ENCODE measurements at places on chromosomes 13 and 19.

- no peak for DNase-seq
Observed at GRCh38 chr13:74706801-74707200, 572.6 kb upstream of the KLF12 start.

GRCh38 chr19:15618321-15618720, 3.3 kb downstream of the CYP4F8 start:
- no peak for DNase-seq

DNA sequence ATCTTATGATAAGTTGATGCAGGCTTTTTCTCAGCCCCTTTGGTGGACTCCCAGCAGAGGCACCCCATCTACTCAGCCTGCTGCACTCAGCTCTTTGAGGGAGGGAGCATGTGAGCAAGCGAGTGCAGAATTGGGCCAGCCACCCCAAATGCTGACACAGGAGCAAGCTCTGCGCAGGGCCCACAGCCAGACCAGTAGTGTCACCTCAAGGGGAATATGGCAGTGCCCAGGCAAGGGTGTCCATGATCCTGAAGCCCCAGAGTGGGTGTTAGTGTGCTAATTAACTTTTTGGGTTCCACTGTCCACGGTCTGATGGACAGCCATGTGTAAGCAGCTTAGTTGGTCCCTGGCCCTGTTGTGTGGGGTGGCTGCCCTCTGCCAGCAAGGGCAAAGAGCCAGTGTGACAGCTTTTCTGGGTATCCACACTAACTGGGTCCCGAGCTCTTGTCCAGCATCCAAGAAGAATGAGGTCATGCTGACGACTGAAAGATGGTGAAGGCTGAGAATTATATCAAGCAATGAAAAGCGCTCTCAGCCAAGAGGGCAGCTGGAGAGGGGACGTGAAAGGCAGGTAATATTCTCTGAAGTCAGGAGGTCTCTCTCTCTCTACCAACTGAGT, 898.3 kb upstream of the PCDH9 start:
- DNase-seq, result no peak

DNA sequence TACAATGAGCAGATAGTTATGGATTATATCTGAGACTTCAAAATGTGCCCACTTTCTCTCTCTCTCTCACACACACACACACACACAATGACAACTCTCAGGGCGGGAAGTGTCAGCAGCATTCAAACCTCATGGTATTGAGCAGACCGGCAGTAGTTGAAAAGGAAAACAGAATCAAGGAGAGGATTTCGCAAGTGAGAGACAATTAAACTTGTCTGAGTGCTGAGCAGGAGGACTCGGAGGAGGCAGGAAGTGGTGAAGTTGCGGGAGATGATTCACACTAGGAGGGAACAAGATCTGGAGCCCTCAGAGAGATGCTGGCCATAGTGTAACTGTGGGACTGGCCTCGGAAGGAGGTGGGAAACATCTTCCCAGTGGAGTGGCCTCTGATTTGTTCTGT, 353.1 kb downstream of the EFNB2 start:
- no peak for DNase-seq

GRCh38 chr19:15563325-15563794, 51.7 kb upstream of the CYP4F8 start:
- no peak for DNase-seq

DNA sequence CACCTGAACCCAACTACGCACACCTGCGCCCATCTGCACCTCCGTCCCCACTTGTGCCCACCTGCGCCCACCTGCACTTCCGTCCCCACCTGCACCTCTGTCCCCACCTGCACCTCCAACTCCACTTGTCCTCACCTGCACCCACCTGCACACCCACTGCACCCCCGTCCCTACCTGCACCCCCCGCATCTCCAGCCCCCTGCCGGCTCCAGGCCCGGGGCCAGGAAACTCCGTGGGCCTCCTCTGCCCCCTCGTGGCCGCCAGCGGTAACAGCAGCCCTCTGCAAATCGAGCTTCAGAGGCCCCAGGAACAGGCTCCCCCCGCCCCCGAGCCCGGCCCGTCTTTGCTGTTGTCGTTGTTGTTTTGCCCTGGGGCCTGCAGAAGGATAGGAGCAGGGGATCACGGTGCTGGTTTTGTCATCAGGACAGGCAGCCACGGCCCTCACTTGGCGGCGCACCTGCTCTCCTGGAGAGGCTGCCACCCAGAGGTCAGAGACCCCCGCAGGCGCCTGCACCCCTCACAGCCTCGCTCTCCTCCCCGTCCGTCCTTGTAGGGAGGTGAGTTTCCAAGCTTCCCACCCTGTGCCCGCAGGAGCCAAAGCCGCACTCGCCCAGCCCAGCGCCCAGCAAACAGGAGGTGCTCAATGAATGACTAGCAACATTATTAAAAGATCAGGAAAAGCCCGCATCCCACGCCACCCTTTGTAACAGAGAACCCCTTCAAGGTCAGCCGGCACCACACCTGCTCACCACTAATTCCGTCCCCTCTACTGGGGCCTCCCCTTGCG, 65.4 kb downstream of the GNG7 start:
- DNase-seq, result no peak

GRCh38 chr13:51397262-51397941, 55.4 kb downstream of the INTS6 start:
- DNase-seq, result no peak

GRCh38 chr19:39157275-39157996, 31.9 kb downstream of the PAK4 start:
- DNase-seq, result no peak

GRCh38 chr13:23007426-23007825, 173.4 kb upstream of the SGCG start:
- DNase-seq, result no peak

DNA sequence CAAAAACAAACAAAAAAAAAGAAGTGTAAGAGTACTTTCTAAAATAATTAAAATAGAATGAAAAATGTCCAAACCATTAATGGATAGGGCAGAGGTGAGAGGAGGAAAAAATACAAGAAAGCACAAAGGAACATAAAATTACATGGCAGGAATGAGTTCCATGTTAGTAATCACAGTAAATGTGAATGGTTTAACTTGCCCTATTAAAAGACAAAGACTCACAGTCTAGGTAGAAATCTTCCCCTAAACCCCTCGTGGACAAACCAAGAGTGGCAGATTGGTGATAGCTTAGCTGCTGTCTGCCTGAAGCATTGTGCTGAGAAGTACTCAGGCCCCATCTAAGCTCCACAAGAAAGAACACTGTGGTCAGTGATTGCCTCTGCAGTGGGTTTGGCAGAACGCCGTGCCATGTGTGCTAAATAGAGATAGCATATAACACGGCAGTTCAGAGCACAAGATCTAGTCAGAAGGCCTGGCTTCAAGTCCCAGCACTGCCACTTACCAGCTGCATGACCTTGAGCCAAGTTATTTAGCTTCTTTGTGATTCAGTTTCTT, 103.5 kb downstream of the DPF1 start:
- no peak for DNase-seq

DNA sequence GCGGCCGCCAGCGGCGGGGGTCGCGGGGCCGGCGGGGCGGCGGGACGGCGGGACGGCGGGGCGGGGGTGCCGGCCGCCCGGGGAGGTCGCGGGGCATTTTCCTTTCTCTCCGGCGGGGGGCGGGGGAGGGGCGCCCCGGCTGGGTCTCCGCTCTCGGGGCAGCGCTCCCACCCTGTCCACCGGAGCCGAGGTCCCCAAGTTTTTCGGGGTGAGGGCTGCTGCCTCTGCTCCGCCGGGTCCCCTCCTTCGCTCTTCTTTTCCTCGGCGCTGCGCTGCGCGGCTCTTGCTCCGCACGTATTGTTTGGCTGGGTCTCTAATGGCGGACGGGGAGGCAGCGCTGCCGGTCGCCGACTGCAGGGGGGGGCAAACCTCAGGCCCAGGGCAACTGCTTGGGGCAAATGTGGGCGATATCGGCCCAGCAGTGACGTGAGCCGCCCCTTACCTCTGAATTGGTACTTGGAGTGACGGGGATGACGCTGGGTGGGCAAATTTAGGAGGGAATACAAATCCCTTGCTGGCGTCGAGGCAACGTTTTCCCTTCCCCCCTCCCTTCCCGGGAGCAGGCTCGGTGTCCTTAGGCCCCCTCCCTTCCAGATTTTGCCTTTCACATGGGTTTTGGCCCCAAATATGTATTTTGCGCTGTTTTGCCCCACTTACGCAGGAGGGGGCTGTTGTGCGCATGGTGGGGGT, 759 bp downstream of the ZMYM2 start:
- no peak for DNase-seq

DNA sequence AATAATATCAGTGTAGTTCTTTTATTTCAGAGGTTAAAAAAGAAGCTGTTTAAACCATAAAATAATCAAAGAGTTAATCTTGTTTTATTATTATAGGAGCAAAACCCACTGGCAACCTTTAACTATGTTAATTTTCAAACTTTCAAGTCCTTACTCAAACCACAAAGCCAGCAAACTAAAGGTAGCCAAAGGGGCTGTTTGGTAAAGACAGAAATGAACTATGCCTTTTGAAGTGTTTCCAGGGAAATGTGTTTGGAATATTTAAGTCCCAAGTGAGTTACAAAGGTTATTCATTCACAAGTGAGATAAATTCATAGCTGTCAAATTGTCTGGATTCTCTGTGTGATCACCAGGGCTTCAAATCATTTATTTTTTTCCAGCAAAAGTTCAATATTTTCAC, 264.7 kb downstream of the MZT1 start:
- DNase-seq, result no peak

- no peak for DNase-seq
Observed at GRCh38 chr19:18385675-18386542, at the start of gene GDF15. Gene GDF15, plus strand, starts transcription at chr19:18386158. Its CDS starts 32 bp downstream, at chr19:18386190.

Measured in NCI-H2081 treated with DMSO at 0.1 percent for 48 hours (cell line).